ENCODE measurements at places on chromosomes 2 and 18.

GRCh38 chr2:105256431-105257047 is 15.0 kb downstream of the GPR45 start:
- no peak for DNase-seq

GRCh38 chr18:24168496-24168895 is 29.6 kb downstream of the CABYR start:
- no peak for DNase-seq

DNA sequence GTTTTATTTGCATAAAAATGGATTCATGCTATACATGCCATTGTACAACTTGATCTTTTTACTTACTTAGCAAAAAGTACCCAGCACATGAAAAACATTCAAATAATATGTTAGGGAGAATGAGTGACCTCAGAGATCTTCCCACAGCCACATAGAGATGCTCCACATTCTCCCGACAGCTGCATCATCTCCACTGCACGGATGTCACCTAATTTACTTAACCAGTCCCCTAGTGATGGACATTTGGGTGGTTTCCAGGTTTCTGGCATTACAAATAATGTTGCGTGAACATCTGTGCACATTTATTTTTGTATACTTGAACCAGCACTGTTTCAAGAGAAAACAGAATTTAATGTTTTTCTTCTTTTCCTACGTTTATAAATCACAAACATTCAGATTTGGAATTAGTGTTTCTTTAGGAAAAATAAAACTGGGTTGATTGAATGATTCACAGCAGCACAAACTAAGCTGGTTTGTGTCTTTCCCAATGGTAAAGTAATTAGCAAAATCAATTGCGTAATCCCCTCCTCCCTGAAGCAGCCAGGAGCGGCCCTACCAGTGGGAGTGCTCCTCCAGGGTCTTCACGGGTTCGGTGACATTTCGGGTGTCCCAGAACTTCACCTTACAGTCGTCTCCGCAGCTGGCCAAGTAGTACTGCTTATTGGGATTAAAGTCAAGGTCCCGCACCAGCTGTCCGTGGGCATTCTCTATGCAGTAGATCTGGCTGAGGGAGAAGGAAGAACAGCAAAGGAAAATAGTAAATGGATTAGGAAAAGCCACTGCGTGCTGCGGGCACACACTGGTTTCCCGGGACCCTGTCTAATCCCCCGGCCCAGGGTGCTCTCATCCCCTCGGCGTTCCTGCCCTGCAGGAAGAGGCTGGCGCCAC is 183.9 kb downstream of the EIPR1 start:
- no peak for DNase-seq

DNA sequence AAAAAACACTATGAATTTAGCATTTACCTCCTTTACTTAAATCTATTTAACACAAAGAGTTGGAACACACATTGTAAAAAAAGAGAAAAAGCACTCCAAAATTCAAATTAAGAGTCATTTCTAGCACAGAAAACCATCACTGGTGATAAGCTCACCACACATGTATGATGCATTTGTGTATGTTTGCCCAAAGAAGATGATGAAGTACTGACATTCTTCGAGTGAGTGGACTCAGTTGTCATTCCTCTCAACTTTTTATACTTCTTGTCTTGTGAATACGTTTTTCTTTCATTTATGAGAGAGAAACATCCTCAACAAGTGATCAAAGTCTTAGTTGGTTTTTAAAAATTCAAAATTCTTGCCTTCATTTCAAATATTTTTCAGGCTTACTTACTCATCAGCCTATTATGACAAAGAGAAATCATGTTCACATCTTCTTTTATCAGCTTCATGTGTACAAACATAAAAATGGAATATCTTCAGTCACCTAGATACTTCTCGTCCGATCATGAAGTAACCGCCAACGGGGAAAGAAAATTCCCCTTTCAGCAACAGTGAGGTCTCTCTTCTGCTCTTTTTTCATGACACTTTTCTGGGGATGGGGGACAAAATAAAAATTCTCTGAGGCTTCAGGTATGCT is 1.5 kb downstream of the DSEL start:
- DNase-seq: no peak

GRCh38 chr2:44836174-44836573 is 105.3 kb upstream of the SIX3 start:
- DNase-seq: no peak

DNA sequence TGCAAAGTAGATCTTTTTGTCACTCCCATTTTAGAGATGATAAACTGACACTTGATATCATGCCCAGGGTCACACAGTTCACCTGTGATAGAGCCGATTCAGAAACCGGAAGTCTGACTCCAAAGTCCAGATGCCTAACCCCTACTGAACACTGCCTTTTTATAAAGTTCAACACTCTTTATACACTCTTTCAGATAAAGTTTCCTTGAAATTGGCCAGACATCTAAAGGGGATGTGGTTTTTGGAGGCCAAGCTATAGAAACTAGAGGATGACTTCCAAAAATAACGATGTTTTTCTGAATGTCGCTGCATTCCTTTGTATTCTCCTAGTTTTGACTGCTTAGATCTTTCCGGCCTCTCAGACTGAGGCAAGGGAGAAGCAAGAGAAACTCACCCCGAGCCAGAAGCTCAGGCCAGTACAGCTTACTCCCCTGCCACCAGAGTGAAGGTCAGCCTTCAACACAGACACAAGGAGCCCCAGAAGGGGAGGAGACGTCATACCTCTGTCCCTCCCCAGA is 61.8 kb downstream of the NRP2 start:
- no peak for DNase-seq

DNA sequence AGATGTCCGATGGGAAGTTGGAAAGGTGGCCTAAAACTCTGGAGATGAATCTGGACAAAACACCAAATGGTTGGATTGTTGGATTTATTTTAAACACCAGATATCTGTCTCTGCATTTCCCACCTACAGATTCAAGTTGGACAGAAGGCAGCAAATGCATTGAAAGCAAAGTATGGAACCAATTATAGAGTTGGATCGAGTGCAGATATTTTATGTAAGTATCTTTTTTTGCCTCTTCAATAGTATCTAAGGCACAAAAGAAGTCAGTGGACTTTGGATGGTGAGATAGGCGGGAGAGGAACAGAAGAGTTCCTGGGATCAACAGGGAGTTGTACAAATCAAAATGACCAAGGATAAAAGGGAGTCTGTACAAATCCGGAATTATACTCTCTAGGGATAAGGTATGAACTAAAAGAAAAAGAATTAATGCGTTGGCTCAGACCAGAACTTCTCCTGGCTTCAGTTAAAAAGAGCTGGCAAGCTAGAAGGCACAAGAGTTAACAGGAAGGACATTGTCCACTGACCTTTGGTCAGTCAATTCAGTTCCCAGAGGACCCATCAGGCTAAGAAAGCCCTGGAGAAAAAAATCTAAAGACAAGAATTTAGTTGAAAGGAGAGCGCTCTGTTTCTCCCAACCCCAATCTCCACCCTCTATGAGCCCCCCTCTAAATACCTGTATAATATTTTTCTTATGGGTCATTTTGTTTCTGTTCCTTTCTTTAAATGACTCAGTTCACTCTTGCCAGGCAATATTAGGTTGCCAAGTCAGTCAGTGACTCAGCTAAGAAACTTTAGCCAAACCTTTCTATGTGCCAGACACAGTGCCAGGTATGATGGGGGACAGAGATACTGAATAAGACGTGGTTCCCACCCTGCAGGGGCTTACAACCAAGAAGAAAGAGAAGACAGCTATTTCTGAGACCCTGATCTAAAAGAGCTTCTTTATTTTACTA is 29.1 kb downstream of the CPO start:
- no peak for DNase-seq

DNA sequence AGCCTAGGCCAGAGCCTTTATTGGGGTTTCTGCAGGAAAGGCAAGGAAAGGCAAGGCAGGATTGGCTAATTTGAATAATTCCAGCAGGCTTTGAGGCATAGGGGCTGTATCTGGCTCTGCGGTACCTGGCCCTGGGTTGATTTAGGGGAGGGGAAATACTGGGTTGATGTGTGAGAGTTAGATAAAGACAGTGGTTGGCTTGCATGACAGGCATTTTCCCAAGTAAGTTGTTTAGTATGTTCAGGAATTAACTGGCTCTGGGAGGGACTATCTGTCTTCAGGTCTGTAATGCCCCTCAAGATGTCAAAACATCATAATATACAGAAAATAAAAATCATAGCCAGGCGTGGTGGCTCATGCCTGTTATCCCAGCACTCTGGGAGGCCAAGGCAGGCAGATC is 98.7 kb downstream of the UBR3 start:
- no peak for DNase-seq

DNA sequence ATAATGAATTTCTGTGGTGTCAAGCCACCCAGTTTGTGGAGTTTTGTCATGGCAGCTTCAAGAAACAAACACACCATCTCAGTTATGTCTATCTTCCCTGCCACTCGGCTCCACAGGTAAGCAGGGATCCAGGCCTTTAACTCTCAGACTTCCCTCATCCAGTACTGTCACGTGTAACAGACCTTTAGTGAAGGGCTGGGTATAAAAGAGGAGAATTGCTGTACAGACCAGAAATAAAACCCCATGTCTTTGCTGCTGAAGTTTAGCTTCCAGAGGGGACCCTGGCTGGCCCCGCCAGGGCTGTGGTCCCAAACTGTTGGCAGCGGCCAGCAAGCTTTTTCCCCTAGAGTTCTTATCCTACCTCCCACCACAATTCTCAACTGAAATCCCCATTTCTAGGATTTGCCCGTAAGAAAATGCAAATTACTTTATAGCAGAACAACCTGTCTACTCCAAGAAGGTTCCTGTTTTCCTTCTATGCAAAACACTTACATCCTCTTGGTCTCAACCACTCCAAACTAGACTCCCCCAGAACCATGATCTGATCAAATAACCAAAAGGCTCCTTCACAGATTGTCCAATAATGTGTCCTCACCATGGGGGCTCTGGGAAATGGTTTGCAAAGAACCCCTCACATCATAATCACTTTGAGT is 438.0 kb upstream of the ID2 start:
- no peak for DNase-seq

DNA sequence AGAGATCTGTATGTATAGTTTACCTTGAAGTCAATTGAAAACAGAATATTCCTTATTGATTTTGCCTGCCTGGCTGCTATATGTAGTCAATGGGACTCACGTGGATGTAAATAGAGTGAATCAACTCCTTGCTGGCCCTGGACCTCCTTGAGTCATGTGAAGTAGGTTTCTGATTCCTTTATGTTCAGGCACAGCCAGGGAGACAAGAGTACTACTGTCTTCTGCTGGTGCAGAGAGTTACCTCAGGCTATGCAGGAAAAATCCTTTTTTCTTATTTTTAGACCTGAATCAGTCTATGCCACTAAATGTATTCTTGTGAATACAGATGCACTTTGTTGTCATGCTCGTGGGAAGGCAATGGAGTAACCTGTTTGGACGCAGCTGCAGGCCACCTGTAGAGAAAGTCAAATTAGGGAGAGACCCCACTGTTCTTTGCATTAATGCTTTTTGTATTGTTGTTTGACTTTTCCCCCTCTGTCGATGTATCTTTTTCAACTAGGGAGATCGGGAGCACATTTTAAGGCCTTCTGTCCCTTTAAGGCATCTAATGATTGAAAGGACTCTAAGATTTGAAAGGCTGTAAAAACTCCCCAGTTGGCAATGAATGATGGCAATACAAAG is 473.9 kb downstream of the ARHGAP15 start:
- no peak for DNase-seq

GRCh38 chr2:27754831-27755230 is 16.7 kb upstream of the MRPL33 start:
- no peak for DNase-seq

DNA sequence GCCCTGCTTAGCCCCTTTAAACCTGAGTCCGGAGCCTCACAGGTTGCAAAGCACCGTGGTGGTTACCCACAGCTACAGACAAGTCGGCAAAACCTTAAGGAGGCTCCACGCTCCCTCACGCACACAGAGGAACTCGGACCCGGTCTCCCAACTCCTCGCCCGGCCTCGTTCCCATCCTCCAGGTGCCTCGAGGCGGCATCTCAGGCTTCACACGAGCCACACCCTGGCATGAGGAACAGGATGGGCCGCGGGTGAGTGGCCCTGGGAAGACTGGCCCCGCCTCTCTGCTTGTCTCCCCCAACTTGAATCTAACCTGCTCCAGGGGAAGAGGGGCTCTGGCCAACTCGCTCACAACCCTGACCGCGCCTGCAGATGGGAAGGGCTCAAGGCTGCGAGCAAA is 97.4 kb downstream of the EIPR1 start:
- DNase-seq: no peak

GRCh38 chr2:8525582-8526402 is 156.1 kb upstream of the ID2 start:
- no peak for DNase-seq

GRCh38 chr2:174773215-174773614 is 8.9 kb upstream of the CHRNA1 start:
- no peak for DNase-seq

- no peak for DNase-seq
Measured at GRCh38 chr18:10081492-10081891, 167.7 kb downstream of the VAPA start.

DNA sequence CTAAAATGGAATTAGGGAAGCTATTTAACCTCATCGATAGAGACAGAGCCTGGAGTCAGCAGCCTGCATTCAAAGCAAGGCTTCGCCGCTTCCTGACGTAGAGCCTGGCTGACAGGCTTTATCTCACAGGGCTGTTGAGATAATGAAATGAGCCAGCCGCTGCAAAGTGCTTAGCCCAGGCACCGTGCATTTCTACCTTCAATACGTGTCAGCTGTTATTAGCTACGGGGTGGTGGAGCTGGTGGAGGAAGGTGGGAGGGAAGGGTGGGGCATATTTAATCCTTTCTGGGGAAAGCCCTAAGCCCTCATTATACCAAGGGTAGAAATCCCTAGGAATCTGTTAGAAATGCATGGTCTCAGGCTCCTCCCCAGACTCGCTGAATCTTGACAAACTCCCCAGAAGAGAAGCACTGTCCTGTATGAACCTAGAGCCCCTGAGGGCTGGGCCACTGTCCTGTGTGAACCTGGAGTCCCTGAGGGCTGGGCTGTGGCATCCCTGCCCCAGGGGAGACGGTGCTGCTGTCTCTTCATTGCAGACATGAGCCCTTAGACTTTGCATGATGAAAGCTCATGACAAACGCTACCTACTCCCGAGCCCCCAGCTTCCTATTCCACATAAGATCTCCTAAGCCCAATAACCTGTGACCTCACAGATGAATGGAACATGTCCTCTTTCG is 72.4 kb downstream of the ALPK2 start:
- DNase-seq: no peak

DNA sequence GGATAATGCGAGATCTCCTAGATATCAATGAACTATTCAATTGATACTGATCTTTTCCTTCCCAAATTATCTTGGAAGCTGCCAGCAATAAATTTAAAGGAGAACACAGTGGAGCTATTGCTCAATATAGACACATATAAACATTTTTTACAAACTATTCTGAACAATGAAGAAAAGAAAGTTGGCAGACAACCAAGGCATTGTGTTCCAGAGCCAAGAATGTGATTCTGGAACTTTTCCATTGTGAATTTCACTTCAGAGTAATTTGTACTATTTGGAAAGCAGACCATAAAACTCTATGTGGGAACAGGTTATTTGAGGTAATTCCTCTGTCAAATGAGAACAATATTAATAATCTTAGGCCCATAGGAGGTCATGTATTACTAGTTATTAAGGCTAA is 588.2 kb downstream of the IRS1 start:
- no peak for DNase-seq

- no peak for DNase-seq
Measured at GRCh38 chr2:155412598-155412997, 714.1 kb downstream of the KCNJ3 start.
